ENCODE measurements at places on chromosomes 2 and 18.

DNA sequence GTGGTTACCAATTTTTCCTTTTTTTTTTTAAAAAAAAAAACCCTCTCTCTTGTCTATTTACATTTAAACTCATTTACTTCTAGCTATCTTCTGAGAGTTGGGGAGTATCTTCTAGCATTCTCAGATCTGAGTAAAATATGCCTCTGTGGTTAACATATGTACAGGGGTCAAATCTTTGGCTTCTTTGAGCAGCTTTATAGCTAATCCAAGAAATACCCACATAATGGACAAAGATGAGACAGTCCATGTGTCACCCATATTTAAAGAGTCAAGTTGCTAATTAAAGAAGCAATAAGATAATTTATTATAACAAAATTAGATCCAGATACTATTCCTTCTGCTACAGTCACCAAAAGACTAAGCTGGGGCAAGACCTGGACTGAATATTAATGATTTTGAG lies 139.0 kb upstream of the HNRNPA3 start:
- no peak for DNase-seq

DNA sequence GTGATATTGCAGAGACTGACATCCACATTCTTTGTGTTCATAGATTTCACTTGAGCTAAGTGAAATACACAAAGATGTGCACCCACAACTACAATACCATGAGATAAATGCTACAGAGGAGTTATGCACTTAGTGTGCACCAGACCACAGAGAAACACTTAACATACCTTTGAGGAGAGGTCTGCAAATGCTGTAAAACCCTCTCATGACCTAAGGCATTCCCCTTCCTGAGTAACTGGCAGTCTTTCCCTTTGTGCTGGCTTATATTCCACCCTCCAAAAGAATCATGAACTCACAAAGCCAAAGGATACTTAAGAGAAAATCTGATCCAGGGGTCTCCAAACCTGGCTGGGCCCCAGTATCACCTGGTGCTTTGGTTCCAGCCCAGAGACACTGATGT lies 16.2 kb downstream of the NXPH2 start:
- DNase-seq: no peak

DNA sequence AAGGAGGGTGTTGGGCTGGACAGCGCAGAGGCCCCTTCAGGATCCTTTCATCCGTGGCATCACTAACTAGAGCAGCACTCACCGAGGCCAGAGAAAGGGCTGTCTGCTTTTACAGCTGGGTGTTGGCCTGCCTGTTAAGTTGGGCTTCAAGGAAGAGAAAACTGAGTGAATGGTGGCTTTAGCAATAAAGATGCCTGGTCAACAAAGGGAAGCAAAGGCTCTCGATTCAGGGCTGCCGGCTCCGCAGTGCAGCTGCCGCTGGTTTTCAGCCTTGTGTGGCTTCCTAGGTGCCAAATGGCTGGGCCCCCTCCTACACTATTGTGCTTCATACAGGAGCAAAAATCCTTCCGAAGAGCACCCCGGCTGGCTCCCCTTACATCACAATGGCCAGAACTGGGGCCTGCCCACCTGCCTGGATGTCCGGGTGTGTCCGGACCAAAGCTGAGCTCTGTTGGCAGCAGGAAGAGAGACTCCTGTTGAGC lies 61.0 kb upstream of the GPR45 start:
- no peak for DNase-seq

GRCh38 chr2:34979148-34979547 lies 1376.4 kb upstream of the CRIM1 start:
- DNase-seq: no peak

DNA sequence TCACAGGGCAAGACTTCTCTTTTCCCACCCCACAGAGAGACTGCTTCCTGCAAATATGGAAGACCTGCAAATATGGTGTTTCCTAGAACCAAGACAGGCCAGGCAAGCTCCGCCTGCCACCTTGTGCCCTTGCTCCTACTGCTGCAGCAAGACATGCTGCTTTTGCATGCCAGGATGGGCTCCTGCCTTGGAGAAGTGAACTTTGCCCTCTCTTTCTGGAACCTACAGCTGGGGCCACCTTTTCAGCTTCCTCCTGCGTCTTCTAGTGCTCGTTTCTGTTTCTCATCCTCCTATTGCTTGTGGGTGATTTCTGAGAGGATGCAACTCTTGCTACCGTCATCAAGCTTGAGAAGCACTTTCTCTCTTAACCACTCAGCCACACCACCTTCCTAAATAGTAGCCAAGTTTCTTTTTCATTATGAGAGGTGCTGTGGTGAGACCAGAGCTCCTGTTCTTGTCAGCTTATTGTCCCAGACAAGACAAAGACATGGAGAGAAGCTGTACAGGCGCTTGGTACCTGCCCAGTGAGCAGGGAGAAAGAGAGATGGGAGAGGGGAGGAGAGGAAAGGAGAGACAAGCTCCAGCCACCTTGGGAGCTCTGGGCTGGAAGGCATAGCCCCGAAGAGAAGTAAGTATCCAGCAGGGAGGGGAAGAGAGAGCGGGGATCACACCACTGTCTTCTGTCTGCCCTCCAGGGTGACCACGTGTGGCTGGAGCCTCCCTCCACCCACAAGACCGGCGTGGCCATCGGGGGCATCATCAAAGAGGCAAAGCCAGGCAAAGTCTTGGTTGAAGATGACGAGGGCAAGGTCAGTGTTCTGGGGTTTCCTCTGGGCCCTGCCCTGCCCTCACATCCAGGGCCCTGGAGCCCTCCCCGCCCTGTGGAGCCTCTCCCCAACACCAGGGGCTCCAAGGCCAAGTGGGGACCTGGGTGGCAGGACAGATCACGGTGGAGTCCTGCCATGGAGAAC lies 28.3 kb downstream of the MYO7B start:
- no peak for DNase-seq

- no peak for DNase-seq
Measured at GRCh38 chr18:1018181-1018681, 113.6 kb downstream of the ADCYAP1 start.

DNA sequence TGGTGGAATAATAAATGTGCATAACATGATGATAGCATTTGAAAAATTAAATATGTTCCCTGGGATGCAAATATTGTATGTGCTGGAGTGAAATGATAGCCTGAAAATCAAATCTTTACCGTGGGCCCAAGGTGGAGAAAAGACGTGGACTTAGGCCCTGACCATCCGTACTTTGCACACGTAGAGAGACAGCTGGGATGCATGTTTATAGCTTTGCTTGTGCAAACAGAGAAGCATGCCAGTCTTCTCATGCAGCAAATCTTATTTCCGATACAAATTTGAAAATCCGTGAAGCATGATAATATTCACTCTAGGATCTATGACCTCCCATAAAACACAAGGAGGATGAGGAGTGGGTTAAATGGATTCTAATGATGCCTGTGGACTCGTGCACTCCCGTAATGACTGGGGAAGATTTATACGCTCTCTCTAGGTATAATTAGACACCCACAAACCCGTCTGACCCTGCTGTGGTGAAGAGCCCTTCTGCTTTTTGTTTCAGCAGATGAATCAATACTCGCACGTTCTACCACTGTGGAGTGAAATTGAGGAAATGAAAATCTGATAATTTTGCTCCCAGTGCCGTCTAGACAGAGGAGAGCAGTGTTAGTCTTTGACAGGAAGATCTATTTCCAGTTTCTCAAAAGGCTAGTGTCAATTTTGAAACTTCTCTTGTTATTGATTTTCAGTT lies 810.3 kb upstream of the SALL3 start:
- DNase-seq: no peak

DNA sequence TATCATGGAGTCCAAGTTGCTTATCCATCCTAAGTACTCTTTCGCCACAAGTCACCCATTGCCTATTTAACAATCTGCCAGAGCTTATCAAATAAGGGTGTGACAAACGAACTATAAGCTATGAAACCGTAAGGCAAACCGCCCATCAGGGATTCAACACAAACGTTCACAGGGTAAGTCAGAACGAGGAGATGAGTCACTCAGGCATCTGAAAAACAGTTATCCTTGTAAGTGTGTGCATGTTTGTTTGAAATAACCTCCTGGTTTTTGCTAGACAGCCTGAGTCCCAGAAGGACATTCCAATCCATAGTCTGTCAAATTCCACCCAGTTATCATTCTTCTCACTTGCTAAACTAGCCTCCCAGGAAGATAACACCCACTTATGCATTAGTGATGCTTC lies 299.1 kb downstream of the PAX3 start:
- DNase-seq: no peak

DNA sequence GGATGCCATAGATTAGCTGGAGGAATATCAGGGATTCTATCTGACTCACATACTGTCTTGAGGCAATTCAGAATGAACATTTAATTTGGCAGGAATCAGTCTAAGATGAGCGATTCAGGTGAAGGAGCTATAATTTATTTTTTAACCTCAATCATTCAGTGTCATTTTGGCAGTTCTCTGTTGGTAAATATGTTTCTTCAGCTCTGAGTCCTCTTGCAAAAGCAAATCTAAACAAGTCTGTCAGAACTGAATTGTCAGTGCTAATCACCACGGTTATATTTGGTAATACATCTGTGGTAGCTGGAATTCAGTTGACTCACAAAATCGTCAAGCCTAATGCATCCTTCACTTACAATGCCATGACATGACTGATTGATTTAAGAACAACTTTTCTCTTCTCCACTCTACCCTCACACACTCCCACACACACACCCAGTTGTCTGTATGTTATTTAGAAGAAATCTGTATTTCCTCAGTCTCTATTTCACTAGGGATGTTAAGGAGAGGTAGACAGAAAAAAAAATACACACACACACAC lies 516.6 kb upstream of the NXPH2 start:
- DNase-seq: no peak

DNA sequence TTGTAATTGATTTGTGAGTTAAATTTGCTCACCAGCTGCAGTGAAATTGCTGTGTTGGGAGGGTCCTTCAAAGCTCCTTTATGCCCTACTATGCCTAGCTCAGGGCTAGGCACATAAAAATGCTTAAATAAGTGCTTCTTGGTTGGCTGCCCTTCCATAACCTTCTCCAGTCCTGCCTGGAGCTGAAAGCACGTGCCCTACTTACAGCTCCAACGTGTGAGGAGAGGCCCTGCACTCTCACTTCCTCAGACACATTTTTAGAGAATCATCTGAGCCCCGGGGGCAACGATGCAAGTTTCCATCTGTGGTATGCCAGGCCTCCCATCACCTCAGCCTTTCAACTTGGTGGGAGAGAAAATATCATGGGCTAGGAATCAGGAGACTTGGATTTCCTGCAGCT lies 202.7 kb downstream of the BCL11A start:
- no peak for DNase-seq

DNA sequence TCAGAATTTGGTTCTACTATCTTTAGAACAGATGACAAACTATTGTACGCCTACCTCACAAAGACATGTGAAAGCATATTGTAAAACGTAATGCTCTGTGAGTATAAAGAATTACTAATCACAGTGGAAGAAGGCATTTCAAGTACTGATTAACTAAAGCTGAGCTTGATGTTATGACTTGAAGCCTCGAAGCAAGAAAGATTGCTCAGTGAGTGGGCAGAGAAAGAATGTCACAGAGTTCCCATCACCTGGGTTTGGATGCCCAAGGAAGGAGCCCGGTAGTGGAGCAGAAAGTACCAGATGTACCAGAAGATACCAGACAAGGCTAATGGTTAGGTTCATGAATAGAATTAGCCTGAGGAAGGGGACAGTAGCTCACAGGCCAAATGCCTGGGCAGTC lies 39.5 kb upstream of the FAM110C start:
- DNase-seq: no peak

GRCh38 chr2:197460649-197461048 lies 7.3 kb downstream of the COQ10B start:
- DNase-seq: no peak
